ENCODE measurements at places on chromosomes 2 and 18.

DNA sequence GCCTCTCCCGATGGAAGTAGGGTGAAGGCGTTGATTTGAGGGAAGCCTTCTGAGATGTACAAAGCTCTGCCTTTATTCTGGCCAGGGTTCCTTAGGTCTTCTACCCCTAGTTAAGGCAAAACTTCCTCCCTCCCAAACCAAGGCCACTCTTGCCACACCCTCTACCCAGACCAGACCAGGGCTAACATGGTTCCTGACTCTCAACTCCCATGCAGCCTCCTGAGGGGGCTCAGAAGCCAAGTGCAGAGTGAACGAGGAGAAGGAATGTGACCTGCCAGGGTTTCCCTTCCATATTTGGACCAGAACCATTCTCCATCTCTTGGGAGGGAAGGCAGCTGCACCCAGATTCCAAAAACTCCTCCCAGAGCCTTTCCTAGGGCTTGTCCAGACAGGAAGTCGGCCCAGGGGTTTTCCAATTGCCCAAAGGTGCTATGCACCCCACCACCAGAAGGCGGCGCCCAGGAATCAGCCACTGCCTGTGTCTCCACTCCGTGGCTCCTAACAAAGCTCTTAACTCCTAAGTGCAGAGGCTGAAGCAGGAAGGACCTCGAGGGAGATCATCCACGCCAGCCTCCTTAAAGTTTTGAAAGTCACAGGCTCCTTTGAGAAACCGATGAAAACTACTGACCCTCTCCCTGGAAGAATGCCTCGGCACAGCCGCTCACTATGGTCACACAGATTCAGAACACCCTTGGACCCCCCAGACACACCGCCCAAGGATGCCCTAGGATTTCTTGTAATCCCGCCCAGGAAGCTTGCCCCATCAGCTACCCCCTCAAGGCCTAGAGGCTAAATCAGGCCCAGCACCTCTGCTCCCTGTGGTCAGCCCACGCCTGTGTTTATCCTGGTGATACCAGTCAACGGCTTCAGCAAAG lies 157.8 kb downstream of the SMAD2 start:
- peak; percentile 50 for DNase-seq

DNA sequence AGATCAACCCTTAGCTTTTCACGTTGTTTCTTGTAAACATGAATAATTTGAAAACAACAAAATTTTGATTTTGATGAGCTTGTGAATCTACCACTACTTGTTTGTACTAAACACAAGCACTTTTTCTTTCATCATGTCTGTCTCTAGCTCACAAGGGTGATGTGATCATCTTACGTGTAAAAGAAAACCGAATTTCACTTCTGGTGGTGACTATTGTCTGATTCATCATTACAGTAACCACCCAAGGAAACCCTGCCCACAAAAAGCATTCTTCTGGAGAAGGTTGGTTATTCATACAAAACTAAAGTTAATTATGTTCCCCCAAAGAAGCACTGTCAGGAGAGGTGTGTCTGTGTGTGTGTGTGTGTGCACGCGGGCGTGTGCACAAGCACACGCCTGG lies 285.4 kb downstream of the ZNF516 start:
- DNase-seq: no peak

DNA sequence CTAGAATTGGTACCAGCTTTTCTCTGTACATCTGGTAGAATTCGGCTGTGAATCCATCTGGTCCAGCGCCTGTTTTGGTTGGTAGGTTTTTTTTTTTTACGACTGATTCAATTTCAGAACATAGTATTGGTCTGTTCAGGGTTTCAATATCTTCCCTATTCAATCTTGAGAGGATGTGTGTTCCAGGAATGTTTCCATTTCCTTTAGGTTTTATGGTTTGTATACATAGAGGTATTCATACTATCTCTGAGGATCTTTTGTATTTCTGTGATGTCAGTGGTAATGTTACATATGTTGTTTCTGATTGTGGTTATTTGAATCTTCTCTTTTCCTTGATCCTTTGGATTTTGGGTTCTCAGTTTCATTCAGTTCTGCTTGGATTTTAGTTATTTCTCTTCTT lies 172.1 kb upstream of the ITGA4 start:
- DNase-seq: no peak

DNA sequence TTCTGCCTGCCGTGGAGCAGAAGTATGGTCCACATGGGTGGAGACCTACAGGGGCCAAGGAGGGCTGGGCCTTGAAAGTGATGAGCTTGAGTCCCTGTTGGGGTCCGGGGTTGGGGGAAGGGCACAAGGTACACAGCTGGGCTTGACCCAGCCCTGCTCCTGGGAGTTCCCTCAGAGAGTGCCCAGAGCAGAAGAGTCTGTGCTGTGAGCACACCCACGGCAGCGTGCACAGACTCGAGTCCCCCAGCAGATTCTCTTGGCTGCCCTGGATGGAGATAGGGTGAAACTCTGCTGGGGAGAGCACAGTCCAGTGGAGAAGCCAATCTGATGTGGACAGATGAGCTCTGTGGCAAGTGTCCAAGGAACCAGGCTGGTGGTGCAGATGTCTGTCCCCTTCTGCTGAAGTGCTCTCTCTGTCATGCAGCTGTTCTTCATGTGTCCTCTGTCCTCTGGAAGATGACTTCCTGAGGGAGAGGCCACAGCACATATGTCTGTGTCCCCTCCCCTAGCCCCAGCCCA lies 27.5 kb downstream of the INPP4A start:
- no peak for DNase-seq

GRCh38 chr2:65031341-65032018 lies 24.7 kb upstream of the CEP68 start:
- DNase-seq: no peak

DNA sequence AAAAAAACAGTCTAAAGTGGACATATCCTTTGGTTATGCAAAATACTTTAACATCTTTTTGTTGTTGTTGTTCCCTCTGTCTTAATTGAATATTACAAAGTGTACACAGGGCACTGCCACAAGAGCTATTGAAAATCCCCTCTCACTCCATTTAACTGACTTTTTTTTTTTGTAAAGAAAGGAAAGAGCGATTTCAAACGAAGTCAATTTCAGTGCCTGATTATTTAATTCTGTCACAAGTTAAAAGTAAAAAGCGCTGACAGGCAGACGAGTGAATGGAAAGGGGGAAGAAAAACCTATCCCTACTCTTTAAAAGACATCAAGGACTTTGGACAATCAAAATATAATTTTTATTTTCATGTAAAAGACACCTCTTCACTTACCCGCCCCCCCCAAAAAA lies 1.9 kb downstream of the FIGN start:
- no peak for DNase-seq

GRCh38 chr18:53165770-53166169 lies 825.8 kb downstream of the DCC start:
- no peak for DNase-seq

DNA sequence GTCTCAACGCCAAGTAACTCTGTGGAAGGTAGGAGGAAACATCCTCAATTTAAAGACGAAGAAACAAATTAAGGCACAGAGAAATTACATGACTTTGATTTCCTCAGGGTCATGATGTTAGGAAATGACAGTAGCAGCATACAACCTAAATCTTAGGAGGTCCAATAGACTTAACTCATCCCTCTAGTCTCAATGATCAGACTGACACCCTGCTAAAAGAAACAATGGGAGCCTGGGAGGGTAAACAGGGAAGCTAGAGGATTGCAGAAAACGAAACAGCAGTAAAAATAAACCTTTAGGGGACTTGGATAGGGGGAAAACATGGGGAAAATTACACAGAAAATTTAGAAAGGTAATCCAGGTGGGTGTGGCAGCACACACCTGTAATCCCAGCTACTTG lies 56.0 kb downstream of the ROCK2 start:
- no peak for DNase-seq

DNA sequence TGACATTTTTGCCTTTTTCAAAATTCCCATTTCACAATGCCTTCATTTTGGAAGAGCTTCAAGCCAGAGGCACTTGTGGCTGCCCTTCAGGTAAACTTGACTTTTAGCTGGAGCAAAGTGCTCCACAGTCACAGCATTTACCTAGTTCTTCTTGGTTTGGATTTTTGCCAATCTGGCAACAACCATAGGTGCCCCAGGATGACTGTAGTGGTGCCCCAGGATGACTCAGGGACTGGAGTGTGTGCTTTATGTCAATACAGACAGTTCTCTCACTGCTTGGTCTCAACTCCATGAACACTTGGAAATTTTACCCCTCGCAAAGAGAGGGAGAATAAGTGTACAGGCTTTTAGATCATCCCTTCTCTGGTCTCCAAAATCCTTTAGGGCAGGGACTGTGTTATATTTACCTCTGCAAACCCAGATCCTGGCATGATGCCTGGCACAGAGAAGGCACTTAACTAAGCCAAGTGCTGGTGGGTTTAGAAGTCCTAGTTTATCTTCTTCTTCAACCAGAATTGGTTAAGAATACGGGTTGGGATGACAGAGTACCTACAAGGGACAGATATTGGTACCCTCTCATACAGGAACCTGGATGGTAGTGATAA lies 15.3 kb upstream of the PTPN4 start:
- no peak for DNase-seq

DNA sequence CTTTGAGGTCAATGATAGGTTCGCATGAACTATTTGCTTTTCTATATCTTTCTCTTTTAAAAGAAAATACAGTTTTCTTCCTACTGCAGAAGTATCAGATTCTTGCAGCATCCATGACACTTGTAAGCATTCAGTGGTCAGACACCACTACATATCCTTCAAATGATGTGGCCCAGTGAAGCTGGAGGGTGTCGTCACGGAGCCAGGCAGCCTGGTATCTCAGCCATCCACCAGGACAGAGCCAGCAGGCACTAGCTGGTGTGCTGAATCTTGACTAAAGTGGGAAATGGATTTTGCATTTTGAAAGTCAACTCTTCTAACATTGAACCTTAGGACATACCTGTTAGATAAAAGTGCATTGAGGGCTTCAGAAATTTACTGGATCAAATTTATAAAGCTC lies 5.4 kb downstream of the KLHL14 start:
- no peak for DNase-seq

DNA sequence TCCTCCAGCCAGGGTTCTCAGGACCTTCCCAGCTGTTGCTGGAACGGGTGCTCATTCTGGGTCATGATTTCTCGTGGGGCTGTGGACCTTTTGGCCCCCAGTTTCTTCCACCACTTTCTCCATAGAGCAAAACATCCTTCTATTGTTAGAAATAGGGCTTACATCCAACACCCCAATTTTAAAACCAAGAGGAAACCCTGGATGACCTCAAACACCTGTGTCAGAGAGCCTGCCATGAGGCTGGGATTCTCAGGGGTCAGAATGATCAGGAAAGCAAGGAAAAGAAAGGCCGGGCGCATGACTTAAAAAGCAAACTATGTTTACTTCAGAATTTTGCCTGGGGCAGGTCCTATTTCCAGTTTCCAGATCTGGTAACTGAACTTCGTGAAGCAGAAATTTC lies 307.9 kb upstream of the MEIS1 start:
- DNase-seq: no peak

GRCh38 chr18:11392292-11392691 lies 217.1 kb upstream of the SLC35G4 start:
- no peak for DNase-seq
